ENCODE measurements at places on chromosomes 5 and 9.

GRCh38 chr9:70581214-70581954 is 166.9 kb upstream of the KLF9 start:
- no peak for DNase-seq

DNA sequence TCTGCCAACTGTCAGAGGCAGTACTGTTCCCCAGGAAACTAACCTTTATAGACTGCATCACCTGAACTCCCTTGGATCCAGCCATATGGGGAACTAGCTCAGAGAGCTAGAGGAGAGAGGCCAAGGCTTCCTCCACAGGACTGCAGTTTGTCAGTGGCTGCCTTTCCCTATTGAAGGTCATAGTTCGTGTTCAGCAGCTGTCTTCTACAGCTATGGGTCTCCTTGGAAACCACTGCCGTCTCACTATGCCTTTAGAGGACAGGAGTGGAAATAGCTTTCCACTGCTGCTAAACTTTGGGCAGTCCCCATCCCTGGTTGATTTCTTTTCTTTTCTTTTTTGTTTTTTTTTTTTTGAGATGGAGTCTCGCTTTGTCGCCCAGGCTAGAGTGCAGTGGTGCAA is 4.4 kb upstream of the SLIT3 start:
- no peak for DNase-seq

GRCh38 chr5:113343343-113343742 is 91.4 kb downstream of the TSSK1B start:
- DNase-seq, result peak; percentile 46

GRCh38 chr9:109981091-109981490 is 201.1 kb downstream of the PALM2AKAP2 start:
- no peak for DNase-seq

DNA sequence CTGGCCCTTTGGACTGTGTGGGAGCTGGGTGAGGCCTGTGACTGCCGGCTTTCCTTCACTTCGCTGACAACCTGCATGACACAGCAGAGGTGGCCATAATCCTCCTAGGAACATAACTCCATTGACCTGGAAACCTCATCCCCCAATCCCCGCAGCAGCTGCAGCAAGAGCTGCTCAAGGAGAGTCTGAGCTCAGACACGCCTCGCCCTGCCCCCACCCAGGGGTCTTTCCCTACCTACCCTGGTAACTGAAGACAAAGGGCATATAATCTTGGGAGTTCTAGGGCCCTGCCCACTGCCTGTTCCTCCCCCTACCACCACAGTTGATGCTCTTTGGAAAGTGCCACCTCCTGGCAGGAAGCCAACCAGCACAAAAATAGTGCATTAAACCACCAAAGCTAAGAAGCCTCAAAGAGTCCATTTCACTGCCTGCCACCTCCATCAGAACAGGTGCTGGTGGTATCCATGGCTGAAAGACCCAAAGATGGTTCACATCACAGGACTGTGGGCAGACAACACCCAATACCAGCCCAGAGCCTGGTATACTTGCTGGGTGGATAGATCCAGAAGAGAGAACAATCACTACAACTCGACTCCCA is 18.4 kb downstream of the TRIM36 start:
- DNase-seq, result no peak

DNA sequence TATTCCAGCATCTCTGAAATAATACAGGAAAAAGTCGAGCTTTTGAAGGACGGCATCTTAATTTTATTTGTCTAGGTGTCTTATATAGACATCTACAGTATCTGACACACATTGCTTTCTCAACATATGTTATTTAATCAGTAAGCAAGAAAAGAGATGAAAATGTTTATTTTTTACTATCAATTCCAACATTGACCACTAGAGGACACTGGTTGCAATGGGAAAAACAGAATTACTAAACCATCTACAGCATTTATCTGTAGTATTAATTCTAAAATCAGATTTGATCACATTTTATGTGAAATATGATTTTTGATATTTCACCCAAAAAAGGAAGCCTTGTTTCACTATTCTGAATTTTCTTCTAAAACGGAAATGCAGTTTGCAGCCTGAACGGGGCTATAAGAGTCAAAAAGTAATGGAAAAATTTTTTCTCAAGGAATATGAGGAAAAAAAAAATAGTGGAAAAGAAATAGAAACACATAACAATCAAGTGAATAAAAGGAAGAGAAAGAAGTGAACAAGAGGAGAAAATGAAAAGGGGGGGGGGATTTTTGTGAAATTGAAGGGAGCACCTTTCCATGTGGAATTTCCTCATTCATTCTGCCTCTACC is 98.6 kb downstream of the OSTF1 start:
- DNase-seq, result peak; percentile 23

DNA sequence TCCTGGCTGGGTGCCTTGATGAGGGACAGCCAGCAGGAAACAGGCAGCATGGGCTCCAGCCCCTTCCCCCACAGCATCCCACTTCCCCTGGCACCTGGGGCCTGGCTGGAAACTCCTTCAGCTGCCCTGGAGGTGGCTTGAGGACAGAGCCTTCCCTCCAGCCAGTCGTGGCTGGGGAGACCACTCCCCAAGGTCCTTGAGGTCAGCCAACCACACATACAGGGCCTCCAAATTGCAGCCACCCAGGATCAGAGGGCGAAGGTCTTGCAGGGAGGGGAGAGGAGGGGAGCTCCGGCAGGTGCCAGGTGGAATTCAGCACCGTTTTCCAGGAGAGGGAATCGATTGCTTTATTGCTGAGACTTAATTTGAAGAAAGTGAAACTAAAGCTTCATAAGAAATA is 280.4 kb downstream of the PBX3 start:
- DNase-seq, result no peak

GRCh38 chr5:113147101-113147508 is 170.5 kb downstream of the DCP2 start:
- peak; percentile 62 for DNase-seq

DNA sequence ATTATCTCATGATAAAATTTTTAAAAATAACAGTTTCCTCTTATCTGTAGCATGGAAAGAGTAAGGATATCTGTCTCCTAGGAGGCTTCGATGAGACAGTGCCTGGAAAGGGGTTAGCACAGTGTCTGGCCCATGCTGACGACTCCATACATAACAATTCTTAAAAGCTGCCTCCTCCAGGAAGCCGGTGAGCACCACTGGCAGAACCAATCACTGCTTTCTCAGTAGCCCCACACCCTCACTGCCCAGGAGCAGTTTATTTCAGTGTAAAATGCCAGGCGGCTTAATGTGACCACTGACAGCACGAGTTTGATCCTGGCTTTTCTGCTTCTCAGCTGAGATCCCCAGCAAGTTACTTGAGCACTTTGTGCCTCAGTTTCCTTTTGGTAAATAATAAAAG is 1.2 kb upstream of the NIPAL4 start:
- DNase-seq, result no peak

GRCh38 chr9:38733503-38733902 is 13.6 kb upstream of the FAM240B start:
- DNase-seq, result no peak

DNA sequence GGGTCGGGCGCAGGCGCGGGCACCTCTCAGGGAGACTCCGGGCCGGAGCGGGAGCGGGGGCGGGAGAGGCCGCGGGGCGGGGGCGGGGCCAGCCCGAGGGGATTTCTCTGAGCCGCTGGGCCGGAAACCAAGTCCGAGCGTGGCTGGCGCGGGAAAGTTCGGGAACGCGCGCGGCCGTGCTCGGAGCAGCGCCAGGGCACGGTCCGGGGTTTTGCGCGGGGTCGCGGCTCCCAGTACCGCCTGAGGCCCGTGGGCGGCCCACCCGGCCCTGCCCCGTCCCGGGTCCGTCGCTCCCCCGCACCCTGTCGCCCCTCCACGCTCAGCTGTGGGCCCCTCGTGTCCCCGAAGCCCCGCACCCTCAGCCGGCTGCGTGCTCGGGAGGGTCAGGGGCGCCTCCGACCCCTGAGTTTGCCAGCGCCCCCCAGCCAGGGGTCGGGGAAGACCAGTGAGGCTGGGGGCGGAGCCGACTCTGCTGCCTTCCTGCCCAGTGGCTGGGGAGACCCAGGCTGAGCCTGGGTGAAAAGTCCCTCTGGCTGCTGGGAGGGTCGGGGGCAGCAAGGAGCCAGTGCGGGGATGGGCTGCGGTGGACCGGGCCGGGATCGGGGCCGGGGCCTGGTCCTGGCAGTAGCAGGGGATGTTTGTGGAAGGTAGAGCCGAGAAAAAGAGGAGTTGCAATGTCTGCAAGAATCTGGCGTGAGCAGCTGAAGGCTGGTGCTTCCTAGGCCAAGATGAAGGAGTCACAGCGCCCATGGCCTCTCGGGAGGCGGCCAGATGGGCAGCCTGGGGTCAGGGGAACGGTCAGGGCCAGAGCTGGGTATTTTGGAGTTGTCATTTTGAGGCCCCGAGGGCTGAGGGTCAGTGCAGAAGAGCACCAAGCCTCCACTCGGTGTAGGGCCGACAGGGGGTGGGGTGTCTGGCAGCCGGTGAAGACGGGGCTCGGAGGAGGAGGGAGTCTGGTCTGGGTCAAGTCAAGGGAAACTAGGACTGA is 588 bp downstream of the TRAF2 start:
- peak; percentile 28 for DNase-seq

GRCh38 chr5:159456722-159457465 is 126.6 kb upstream of the IL12B start:
- DNase-seq, result peak; percentile 44

DNA sequence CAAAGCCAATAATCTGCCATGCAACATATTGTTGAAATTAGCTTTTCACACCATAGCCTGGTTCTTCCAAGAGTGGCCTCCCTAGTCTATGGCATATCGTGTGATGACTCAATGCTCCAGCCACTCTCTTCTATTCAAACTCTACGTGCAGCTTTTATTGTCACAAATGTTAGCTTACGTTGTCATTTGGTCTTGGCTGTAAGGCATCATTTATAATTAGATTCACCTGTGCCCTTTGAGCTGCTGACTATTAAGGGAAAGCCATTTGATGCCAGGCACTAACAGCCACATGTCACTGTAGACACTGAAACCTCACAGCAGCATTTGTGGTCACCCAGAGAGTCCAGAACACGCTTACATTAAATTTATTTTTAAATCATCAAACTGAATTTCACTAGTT is 66.8 kb downstream of the APBA1 start:
- DNase-seq, result no peak

DNA sequence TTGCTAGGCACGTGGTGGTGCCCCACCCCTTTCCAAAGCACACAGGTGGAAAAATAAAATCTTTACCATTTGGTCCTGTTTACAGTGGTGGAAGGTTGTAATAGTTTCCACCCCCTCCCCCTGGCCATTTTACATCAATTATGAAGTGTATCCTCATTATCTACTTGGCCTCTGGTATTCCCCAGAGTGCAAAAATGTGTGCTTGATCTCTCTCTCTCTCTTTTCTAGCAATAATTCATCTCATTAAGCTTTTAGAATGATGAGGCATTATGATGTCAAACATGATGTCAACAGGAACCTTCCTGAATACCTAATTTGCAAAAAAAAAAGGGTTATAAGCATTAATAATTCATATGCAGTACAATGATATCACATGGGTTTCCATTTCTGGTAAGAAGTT is 3.1 kb downstream of the PDE8B start:
- DNase-seq, result no peak

DNA sequence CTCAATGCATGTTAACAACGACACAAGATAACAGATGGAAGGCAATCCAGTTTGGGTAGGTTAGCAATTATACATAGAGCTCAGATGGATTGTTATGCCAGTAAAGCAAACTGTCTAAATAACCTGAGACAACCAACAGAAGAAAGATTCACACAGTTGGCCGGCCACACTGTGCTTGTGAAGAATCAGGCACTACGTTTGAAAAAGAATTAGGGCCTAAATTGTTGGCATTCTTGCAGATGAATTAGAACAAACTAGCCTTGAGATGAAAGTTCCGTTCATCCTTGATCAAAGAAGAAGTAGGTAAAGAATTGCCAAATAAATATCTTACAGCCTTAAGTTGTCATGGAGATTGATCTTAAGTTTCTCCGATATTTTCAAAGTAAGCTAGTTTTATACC is 210.6 kb downstream of the CDH18 start:
- DNase-seq, result no peak

DNA sequence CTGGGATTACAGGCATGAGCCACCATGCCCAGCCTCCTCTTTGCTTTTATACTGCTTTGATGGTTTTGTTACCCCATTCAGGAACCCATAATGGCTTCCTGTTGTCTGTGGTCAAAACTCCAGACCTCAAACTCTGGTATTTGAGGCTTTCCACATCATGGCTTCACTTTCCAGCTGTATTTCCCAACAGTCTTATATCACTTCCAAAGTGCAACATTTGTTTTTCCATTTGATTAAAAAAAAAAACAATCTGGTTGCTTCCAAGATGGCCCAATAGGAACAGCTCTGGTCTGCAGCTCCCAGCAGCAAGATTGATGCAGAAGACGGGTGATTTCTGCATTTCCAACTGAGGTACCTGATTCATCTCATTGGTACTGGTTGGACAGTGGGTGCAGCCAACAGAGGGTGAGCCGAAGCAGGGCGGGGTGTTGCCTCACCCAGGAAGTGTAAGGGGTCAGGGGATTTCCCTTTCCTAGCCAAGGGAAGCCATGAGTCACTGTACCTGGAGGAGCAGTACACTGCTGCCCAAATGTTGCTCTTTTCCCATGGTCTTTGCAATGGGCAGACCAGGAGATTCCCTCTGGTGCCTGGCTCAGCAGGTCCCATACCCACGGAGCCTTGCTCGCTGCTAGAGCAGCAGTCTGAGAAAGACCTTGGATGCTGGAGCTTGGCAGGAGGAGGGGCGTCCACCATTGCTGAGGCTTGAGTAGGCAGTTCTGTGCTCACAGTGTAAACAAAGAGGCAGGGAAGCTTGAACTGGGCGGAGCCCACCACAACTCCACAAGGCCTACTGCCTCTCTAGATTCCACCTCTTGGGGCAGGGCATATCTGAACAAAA is 458.4 kb downstream of the KDM4C start:
- DNase-seq, result no peak

DNA sequence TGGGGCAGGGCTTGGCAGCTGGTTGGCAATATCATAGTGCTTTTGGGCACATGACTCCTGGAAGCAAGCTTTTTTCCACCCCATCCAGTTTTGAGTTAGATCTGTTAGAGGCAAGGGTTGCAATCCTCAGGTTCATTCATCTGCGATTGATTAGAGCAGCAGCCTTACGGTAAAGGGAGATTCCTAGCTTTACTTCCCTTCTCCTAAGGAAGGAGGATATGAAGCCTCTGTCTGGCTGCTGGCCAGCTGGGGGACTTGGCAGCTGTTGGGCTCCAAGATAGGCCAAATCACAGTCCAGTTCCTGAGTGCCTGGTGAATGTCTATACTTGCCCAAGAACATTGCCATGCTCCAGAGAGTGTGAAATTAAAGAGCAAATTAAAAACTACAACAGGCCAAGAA is 113.4 kb upstream of the CCNH start:
- DNase-seq, result no peak

GRCh38 chr5:125412561-125413495 is 666.4 kb upstream of the ZNF608 start:
- DNase-seq, result peak; percentile 83

DNA sequence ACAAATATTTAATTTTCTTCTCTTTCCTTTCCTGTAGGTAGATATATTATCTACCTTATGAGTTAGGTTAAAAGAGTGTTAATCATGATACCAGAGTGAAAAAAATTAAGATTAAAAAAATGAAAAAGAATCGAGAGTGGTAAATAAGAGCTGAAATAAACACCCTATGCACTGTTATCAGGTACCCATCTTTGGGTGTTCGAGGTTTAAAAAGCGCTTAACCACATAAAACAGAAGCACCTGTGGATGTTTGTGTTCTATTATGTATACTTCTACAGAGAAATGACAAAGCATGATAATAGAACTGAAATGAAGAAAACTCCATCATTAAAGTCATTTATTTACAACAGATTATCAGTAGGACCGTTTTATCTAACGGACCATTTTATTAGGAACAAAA is 25.7 kb upstream of the GCNT4 start:
- no peak for DNase-seq

- DNase-seq, result no peak
These were observed 18.8 kb downstream of the ANKH start for GRCh38 chr5:14852779-14853178.

- no peak for DNase-seq
These were observed 172.5 kb upstream of the GLRA1 start for GRCh38 chr5:152097128-152097527.
